ENCODE measurements at places on chromosomes 11 and 22. TPM values are rescaled to one million over a fixed set of nuclear protein-coding genes. Genes with fewer than 3 reads are reported as not detected.
A peak's percentile ranks its signal among the peaks of the same experiment; 100 is the strongest.

- DNase-seq = no peak
- H3K27ac ChIP-seq = no peak overlapping the region
- H3K36me3 ChIP-seq = no peaks in the 10 kb centered on the region
- no peaks in the 10 kb centered on the region for H3K4me1 ChIP-seq
- no peaks in the 10 kb centered on the region for H3K27me3 ChIP-seq
- no peak overlapping the region for H3K4me3 ChIP-seq
These were observed 171.1 kb downstream of the TENM4 start for GRCh38 chr11:79269611-79270307.

- no peaks in the 10 kb centered on the region for H3K4me1 ChIP-seq
- H3K27ac ChIP-seq = no peak overlapping the region
- DNase-seq = no peak
- H3K4me3 ChIP-seq = no peak overlapping the region
- H3K27me3 ChIP-seq = no peaks in the 10 kb centered on the region
These were observed 35.9 kb downstream of the KIAA0930 start for GRCh38 chr22:45204819-45205218.

SLC43A3 gene
- total RNA-seq = 117 TPM

PIK3C2A gene
- total RNA-seq = 96.8 TPM

GRCh38 chr11:64874308-64875240 is 3.8 kb downstream of the EHD1 start:
- no peaks in the 10 kb centered on the region for H3K27me3 ChIP-seq
- peak overlapping the region; percentile 99 for H3K4me3 ChIP-seq
- H3K27ac ChIP-seq = peak overlapping the region; percentile 25
- H3K4me1 ChIP-seq = peaks cover 71% of the 10 kb centered on the region

- H3K4me1 ChIP-seq = no peaks in the 10 kb centered on the region
- no peak overlapping the region for H3K27ac ChIP-seq
- no peak for DNase-seq
These were observed 420.9 kb downstream of the METTL15 start for GRCh38 chr11:28529046-28529445.

DNA sequence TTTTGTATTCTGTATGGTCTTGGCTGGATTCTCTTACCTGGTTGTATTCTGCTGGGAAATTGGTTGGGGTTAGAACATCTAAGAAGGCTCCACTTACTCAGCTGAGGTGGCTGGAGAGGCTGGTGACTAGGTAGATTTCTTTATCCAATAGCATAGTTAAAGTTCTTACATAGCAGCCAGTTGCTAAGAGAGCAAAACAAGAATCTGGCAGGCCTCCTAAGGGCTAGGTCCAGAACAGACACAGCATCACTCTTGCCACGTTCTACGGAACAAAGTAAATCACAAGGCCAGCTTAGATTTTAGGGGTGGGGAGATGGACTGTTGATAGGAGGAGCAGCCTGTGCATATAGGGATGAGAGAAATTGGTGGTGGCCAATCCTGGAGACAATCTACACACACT is 141.3 kb upstream of the CCDC90B start:
- H3K4me1 ChIP-seq = no peaks in the 10 kb centered on the region
- no peaks in the 10 kb centered on the region for H3K27me3 ChIP-seq
- H3K27ac ChIP-seq = no peak overlapping the region
- no peak for DNase-seq
- H3K4me3 ChIP-seq = no peak overlapping the region
- no peaks in the 10 kb centered on the region for H3K36me3 ChIP-seq

GRCh38 chr11:62306227-62306626 is 7.4 kb upstream of the SCGB1D4 start:
- peaks cover 12% of the 10 kb centered on the region for H3K27me3 ChIP-seq
- no peak for DNase-seq
- H3K36me3 ChIP-seq = no peaks in the 10 kb centered on the region
- H3K4me1 ChIP-seq = no peaks in the 10 kb centered on the region
- no peak overlapping the region for H3K27ac ChIP-seq

PIWIL4 gene
- 2.9 TPM for total RNA-seq

TRIM34 gene
- 10.4 TPM for total RNA-seq

DNA sequence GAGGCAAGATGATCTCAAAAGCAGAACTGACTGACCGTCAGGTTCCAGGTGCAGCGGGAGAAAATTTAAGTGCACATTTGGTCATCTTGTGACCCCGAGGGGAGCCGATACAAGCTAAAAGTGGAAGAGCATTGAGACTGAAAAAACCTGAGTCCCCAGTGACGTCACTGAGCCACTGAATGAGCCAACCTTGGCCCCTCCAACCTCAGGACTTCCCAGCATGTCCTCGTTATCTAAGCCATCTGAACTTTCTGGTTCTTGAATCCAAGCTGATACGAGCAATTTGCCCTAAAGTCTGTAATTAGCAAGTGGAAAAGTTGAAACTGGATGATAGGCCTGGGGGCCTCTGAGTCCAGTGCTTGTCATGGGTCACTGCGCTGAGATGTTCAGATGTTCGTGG is 51.1 kb upstream of the ISX start:
- H3K27me3 ChIP-seq = no peaks in the 10 kb centered on the region
- no peak overlapping the region for H3K27ac ChIP-seq
- no peak overlapping the region for H3K4me3 ChIP-seq
- no peaks in the 10 kb centered on the region for H3K36me3 ChIP-seq
